Endodermal cell (in vitro differentiated cells): ENCODE measurements at places on chromosomes 7 and 10.

DNA sequence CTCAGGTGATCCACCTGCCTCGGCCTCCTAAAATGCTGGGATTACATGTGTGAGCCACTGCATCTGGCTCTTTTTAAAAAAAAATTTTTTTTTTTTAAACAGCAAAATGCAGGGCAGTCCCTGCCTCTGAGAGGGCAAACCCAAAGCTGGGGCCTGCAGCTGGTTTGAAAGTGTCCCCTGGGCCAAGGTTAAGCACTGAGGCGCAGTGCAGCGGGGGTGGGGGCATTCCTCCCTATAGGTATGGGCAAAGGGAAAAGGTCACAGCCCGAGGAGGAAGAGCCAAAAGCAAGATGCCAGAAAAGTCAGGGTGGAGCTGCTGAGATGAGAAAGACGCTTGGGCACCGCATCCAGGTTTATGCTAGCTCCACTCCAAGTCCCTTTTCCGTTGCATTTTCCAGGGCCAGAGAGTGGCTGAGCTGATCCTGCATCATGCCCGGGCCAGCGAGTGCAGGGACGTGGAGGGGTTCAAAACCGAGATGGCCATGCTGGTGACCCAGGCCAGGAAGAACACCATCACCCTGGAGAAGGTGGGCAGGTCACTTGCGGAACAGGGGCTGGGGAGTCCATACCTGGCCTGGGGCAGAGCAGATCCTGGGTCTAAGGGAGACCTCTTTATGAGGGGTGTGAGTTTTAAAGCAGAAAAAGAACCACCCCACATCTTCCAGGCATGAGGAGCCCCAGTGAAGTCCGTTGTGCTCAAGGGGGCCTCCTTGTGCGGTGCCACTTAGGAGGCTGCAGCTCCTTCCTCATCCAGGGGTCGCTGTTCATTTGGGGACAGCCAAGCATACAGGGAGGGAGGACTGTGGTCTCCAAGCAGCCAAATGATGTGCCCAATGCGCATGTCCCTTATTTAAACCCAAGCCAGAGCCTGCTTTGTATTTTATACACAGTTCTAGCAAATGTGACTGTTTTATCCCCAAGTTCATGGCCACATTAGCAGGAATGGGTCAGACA lies 7.0 kb upstream of the NDUFB2 start:
- no peak for DNase-seq

DNA sequence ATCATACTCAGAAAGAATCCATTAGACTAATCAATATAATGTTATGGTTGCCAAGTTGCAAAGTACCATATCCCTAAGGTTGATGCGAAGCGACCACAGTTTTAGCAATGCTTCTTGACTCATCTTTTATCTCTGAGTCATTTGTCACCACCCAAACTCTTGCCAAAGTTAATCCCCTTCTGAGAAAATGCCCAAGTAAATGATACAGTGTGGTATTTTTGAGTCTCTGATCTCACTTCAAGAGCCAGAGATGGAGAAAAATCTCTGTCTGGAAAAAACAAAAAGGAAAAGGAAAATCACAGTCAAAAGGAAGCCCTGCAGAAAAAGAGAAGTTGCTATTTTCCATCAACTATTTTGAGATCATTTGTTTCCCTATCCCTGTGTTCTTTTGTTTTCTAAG lies 26.7 kb upstream of the OTUD1 start:
- no peak for DNase-seq

- DNase-seq = peak; percentile 93
Observed at GRCh38 chr7:119175911-119176627, 951.6 kb downstream of the ANKRD7 start.

- DNase-seq = no peak
Observed at GRCh38 chr7:74230446-74231231, 20.8 kb downstream of the LAT2 start.

DNA sequence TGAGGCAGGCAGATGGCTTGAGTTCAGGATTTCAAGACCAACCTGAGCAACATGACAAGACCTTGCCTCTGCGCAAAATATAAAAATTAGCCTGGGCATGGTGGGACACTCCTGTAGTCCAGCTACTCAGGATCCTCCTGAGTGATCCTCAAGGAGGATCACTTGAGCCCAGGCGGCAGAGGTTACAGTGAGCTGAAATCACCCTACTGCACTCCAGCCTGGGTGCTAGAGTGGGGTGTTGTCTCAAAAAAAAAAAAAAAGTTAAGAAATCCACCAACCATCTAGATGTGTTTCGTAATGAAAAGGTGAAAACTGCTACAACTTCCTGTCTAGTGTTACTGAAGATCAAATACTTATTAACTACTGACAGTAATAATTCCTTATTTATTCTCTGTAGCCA lies 8.1 kb downstream of the GLCCI1 start:
- no peak for DNase-seq

DNA sequence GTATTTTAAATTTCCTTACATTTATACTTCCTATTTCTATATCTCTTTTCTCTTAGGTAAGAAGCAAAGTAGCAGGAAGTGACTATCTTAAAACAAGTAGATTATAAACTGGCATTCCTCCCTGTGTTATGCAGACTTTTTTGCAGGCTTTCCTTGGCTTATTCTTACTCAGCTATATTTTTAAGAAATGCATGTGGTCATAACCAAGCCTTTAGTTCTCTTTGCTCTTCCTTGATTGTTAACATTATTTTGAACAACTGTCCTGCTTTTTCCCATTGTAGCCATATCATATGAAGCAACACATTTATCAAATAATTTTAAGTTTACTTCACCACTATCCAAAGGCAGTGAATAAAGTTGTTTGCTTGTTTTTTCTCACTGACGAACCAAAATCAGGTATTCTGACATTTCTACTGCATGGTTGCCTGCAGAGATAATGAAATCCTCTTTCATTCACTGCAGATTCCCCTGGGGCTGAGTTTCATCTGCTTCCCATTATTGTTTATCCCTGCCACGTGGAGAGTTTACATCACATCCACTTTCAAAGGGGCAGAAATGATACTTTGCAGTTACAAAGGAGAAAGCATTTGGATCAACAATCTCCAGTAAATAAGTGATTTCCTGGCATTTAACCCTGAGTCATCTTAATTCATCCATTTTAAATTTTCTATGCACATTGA lies 389.9 kb upstream of the SEMA3C start:
- no peak for DNase-seq

DNA sequence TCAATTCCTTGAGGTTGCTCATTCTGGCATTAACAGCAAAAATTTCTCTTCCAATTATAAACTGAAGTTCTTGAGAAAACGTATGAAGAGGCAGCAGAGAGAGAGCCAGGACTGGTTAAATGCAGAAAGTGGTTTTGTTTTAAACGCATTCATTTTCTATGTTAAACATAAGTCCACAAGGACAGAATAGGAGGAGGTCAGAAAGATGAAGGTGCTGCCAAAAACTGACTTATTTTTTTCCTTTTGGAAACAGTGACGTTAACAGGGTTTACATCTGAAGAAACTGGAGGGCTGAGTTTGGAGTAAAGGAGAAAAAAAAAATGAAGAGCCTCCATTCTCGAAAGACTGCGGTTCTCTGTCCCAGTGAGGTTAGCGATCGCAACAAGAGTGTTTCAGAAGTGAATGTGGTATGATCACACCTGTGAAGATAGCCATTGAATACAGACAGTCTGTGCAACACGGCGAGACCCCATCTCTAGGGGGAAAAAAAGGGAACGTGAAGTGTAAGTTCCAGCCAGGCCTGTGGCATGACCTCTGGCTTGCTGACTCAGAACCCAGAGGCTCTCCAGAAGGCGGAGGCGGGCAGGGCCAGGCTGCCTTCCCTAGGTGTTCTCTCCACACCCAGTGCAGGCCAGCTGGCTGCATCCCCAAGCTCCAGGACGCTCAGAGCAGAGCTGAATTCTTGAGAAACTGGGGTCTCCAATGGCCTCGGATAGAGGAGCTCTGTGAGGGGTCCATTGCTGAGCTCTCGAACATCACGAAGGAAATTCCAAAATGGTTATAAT lies 84.0 kb downstream of the CHST15 start:
- DNase-seq = no peak

DNA sequence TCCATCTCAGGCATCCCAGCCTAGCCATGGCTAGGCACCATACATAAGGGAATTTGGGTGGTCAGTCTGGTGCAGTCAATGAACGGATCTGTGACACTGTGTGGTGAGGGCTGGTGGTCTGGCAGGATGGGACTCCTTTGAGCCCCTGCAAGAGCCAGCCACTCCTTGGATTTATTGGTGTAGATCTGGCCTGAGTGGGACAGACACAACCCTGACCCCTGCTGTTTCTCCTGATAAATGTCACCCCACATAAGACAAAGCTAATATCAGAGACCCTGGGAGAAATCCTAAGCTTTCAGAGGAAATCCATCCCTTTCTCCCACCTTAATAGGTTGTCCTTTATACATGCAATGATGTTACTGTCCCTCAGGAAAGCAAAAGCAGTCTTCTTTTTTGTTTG lies 2.3 kb downstream of the FBXO24 start:
- peak; percentile 29 for DNase-seq

- no peak for DNase-seq
Observed at GRCh38 chr7:103888603-103889153, 100.8 kb downstream of the RELN start.

DNA sequence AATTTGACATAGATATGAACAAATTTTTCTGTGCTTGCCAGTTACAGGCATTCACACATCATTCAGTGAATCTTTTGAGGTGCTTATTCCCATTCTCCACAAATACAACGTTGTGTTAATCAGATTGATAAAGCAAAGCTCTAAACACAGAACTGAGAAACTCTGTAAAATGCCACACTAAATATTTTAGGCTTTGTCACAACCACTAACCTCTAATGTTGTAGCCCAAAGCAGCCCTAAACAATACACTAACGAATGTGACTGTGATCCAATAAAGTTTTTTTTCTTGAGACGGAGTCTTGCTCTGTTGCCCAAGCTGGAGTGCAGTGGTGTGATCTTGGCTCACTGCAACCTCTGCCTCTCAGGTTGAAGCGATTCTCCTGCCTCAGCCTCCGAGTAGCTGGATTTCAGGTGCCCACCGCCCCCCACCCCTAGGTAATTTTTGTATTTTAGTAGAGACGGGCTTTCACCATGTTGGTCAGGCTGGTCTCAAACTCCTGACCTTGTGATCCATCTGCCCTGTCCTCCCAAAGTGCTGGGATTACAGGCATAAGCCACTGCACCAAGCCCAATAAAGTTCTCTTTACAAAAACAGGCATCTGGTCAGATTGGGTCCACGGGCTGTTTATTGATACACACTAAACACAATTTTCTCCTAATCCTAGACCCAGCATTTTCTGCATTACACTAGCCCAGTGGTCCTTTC lies 6.9 kb downstream of the CYCS start:
- no peak for DNase-seq

GRCh38 chr7:101058355-101058754 lies 26.9 kb upstream of the TRIM56 start:
- DNase-seq = peak; percentile 93

- DNase-seq = no peak
Observed at GRCh38 chr7:95915731-95916130, 143.4 kb downstream of the DYNC1I1 start.
